ENCODE measurements at places on chromosomes 13 and 19. TPM values are rescaled to one million over a fixed set of nuclear protein-coding genes. Genes with fewer than 3 reads are reported as not detected.

ZNF578 gene
- 2.3 TPM for total RNA-seq

FBXO17 gene
- total RNA-seq, result 10.4 TPM

ANKLE1 gene
- total RNA-seq, result 0.45 TPM

CDC42EP5 gene
- total RNA-seq, result 29.8 TPM

TMEM147 gene
- 112 TPM for total RNA-seq

FFAR1 gene
- not detected for total RNA-seq

GPR42 gene
- not detected for total RNA-seq

C1QTNF9 gene
- 0.18 TPM for total RNA-seq

KLK3 gene
- not detected for total RNA-seq

ZNF358 gene
- 46.1 TPM for total RNA-seq

PLK5 gene
- not detected for total RNA-seq

ZNF221 gene
- total RNA-seq, result 4.3 TPM

ZNF723 gene
- total RNA-seq, result not detected

FXYD1 gene
- total RNA-seq, result 24.0 TPM

PDE4C gene
- 3.7 TPM for total RNA-seq

LGALS14 gene
- not detected for total RNA-seq

POSTN gene
- total RNA-seq, result 158 TPM

ZNF440 gene
- 18.0 TPM for total RNA-seq

RNF17 gene
- total RNA-seq, result not detected

C19orf38 gene
- 11.8 TPM for total RNA-seq

SMAD9 gene
- 9.2 TPM for total RNA-seq
